Activated T-cell treated with anti-CD3 and anti-CD28 coated beads, Interleukin-2, amount 50 U/mL, for 72 hours (primary cell): ENCODE measurements at places on chromosomes 1 and 21. TPM values are rescaled to one million over a fixed set of nuclear protein-coding genes. Genes with fewer than 3 reads are reported as not detected.

The SLC26A9 gene
- not detected for total RNA-seq

The KDM5B gene
- total RNA-seq = 53.6 TPM

The ADAMTS5 gene
- total RNA-seq = not detected

The SPRR1B gene
- not detected for total RNA-seq

DNA sequence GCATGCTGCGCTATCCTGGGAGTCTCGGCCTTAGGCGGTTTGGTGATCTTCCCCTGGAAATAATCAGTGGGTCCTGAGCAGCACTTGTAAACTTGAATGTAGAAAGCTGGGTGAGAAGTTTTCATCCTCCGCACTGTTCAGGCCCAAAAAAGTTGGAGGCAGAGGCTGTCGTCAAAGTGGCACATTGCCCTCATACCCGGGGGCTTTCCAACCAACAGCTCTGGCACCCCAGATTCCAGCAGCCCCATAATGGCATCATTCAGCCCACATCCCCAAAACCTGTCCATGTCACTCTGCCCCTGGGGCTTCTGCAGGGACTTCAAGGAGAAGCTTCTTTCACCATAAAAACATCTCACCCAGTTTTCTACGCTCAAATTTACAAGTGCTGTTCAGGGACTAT is 59.3 kb downstream of the TOR1AIP2 start:
- H3K36me3 ChIP-seq = no peaks in the 10 kb centered on the region
- no peak overlapping the region for H3K4me3 ChIP-seq
- H3K27me3 ChIP-seq = no peaks in the 10 kb centered on the region
- H3K27ac ChIP-seq = no peak overlapping the region

DNA sequence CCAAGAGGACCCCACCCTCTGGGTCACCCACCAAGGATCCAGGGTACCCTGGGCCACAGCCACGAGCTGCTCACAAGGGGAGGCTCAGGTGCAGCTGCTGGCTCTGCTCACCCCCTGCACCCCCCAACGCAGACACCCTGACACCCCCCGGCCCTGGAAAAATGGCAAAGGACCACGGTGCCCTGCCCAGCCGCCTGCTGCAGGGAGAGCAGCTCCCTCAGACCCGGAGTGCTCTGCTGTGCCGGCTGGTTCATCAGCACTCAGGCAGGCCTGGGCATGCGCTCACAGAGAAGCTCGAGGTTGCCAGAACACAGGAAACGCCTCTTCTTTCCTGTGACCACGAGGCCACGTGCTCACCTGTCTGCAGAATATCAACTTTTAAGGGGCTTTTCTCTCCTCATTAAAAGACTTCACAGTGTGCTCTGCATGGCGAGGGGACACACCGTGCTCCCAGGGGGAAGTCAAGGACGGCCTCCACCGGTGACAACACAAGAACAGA is 4.3 kb upstream of the C1QTNF12 start:
- peaks cover 12% of the 10 kb centered on the region for H3K36me3 ChIP-seq
- peak overlapping the region; percentile 79 for H3K27ac ChIP-seq
- peaks cover 19% of the 10 kb centered on the region for H3K4me1 ChIP-seq
- H3K27me3 ChIP-seq = no peaks in the 10 kb centered on the region

DNA sequence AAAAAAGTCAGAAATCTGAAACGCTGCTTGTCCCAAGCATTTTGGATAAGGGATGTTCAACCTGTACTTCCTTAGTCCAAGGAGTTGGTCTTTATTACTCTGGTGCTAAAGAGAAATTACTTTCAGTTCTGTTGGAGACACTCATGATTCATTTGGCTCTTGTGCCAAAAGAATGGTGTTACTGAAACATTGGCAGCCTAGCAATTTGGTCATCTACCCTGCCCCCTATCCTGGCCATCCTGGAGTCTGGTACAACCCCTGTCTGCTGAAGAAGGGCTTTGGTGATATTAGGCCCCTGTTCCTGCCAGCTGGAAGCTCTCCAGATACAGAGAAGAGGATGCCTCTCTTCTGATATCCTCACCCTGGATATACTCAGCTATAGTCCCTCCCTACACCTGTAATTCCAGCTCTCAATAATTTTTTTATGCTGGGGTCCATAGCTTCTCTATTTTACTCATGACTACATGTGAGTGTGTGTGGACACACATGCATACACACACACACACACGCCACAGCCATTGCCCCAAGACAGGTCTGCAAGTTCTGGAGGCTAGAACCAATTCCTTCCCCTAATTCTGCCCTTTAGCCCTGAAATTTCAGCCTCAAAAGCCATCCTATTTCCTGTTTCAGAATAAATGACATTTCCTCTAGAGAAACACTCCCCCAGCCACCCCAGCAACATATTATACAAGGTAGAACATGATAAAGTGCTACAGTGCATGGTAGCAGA is 40.0 kb downstream of the LHX8 start:
- no peaks in the 10 kb centered on the region for H3K27me3 ChIP-seq
- H3K4me1 ChIP-seq = no peaks in the 10 kb centered on the region
- H3K27ac ChIP-seq = no peak overlapping the region
- no peak for DNase-seq
- H3K36me3 ChIP-seq = no peaks in the 10 kb centered on the region

DNA sequence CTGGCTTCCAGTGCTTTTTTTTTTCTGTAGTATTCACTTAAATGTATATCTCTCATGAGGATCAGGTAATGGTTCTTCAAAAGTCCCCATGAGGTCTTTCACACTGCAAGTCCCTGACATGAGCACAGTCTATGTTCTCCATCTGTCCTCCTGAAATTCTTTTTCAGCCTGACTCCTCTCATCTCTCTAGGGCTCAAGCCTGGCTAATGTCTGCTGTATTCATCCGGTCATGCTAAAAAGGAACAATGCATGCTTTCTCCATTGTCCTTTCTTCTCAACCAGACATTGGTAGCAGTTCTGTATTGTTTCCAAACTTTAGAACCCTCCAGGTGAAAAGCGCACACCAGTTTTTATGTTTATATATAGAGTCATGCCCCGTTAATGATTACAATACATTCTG is 368.3 kb upstream of the OLFM3 start:
- no peak overlapping the region for H3K4me3 ChIP-seq
- DNase-seq = no peak
- H3K4me1 ChIP-seq = no peaks in the 10 kb centered on the region
- H3K27me3 ChIP-seq = no peaks in the 10 kb centered on the region
- no peaks in the 10 kb centered on the region for H3K36me3 ChIP-seq

GRCh38 chr21:21682172-21682571 is 684.0 kb downstream of the NCAM2 start:
- no peaks in the 10 kb centered on the region for H3K4me1 ChIP-seq
- no peak overlapping the region for H3K4me3 ChIP-seq
- H3K36me3 ChIP-seq = peaks cover 3% of the 10 kb centered on the region
- no peak overlapping the region for H3K27ac ChIP-seq
- no peak for DNase-seq

- H3K4me3 ChIP-seq = peak overlapping the region; percentile 32
- no peaks in the 10 kb centered on the region for H3K36me3 ChIP-seq
- H3K27me3 ChIP-seq = peaks cover 11% of the 10 kb centered on the region
- no peak overlapping the region for H3K27ac ChIP-seq
- peaks cover 22% of the 10 kb centered on the region for H3K4me1 ChIP-seq
Observed at GRCh38 chr1:63746129-63746864, 27.5 kb upstream of the ROR1 start.

GRCh38 chr1:36359383-36359782 is 26.3 kb downstream of the STK40 start:
- peaks cover 23% of the 10 kb centered on the region for H3K36me3 ChIP-seq
- H3K27ac ChIP-seq = peak overlapping the region; percentile 31
- peaks cover 13% of the 10 kb centered on the region for H3K4me1 ChIP-seq
- no peaks in the 10 kb centered on the region for H3K27me3 ChIP-seq
- no peak for DNase-seq

DNA sequence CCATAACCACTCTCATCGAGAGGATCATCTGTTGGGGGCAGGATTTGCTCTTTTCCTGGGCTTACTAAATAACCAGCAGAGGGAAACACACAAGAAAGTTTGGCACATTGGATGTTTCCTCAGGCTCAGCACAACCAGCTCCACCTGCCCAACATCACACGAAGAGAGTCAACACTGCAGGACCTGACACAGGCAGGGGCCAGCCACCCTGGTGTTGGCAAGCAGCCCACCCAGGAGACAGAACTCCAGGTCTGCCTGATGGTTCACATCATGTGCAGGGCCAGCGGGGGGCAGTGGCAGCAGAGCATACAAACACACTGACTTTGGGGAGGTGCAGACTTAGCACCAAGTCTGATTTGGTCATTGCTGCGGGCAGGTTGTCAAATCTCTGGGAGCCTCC is 182.3 kb upstream of the GALNT2 start:
- H3K36me3 ChIP-seq = no peaks in the 10 kb centered on the region
- DNase-seq = no peak
- peaks cover 23% of the 10 kb centered on the region for H3K27me3 ChIP-seq
- H3K4me3 ChIP-seq = no peak overlapping the region
- H3K4me1 ChIP-seq = peaks cover 7% of the 10 kb centered on the region

DNA sequence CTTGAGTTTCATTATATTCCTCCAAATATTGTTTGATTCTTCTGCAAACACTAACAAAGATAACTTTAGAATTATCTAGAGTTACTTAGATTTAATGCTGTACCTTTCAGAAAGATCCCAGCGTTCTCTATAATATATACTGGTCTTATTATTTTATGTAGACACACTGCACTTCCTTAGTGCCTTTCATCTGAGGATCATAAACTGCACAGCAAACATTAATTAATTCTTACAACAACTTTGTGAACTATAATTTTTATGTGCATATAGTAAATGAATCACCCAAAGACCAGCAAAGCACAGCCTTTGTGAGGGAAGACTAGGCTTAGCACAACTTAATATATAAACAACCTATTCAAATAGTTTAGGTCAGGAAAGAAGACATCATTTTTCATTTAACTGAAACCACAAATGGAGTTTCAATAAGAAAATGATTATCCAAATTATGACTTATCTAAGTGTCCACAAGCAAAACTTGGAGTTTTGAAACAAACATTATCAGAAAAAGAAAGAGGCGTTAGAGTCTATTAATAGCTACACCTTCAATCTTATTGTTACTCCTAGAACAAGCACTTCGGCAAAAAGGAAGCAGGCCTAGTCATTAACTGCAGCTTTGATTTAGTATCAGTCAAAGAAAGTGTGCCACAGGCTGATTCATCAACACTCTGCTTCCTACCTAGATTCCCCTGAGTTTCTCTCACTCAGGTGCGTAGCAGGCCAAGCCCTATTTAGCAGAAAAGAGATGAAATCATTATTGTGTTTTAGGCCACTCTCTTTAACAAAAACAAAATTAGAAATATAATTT is 22.5 kb upstream of the RC3H1 start:
- no peaks in the 10 kb centered on the region for H3K27me3 ChIP-seq
- DNase-seq = no peak
- no peaks in the 10 kb centered on the region for H3K4me1 ChIP-seq
- H3K27ac ChIP-seq = no peak overlapping the region

- H3K36me3 ChIP-seq = peaks cover 20% of the 10 kb centered on the region
- no peak for DNase-seq
- no peak overlapping the region for H3K4me3 ChIP-seq
- peaks cover 88% of the 10 kb centered on the region for H3K4me1 ChIP-seq
- H3K27me3 ChIP-seq = no peaks in the 10 kb centered on the region
Observed at GRCh38 chr1:40053138-40053887, 12.8 kb downstream of the CAP1 start.

DNA sequence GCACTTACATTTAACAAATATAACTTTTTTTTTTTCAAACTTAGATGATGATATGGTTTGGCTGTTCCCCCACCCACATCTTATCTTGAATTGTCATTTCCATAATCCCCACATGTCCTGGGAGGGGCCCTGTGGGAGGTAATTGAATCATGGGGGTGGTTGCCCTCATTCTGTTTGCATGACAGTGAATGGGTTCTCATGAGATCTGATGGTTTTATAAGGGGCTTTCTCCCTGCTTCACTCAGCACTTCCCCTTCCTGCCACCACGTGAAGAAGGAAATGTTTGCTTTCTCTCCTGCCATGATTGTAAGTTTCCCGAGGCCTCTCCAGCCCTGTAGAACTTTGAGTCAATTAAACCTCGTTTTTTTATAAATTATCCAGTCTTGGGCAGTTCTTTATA is 432.6 kb downstream of the AMY1C start:
- DNase-seq = no peak
- H3K4me3 ChIP-seq = no peak overlapping the region
- H3K4me1 ChIP-seq = no peaks in the 10 kb centered on the region
- H3K36me3 ChIP-seq = no peaks in the 10 kb centered on the region
- H3K27me3 ChIP-seq = no peaks in the 10 kb centered on the region
- no peak overlapping the region for H3K27ac ChIP-seq

- peaks cover 31% of the 10 kb centered on the region for H3K4me1 ChIP-seq
- no peaks in the 10 kb centered on the region for H3K27me3 ChIP-seq
- no peak for DNase-seq
- no peak overlapping the region for H3K27ac ChIP-seq
Observed at GRCh38 chr1:182869241-182869666, 30.1 kb downstream of the DHX9 start.

DNA sequence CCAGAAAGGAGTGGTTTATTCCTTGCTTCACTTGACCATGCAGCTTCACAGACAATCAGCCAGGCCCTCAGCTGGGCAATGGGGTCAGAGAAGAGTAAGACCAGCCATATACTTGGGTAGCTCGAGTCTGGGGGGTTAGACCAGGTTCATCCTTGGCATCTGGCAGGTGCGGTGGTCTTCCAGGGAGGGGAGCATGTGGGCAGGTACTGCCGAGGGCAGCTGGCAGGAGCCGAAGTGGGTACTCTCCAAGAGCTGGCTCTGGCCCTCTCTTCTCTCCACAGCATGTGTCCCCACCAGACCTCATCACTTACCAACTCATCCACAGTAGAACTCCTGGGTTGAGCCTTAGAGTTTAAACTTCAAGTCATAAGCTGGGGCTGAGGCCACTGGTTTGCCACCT is 156.8 kb downstream of the FOXD2 start:
- peaks cover 1% of the 10 kb centered on the region for H3K36me3 ChIP-seq
- no peak overlapping the region for H3K27ac ChIP-seq
- no peaks in the 10 kb centered on the region for H3K4me1 ChIP-seq
- H3K4me3 ChIP-seq = no peak overlapping the region
- no peak for DNase-seq

GRCh38 chr21:35178827-35179226 is 129.7 kb upstream of the RUNX1 start:
- H3K36me3 ChIP-seq = peaks cover 19% of the 10 kb centered on the region
- peak; percentile 35 for DNase-seq
- H3K27ac ChIP-seq = peak overlapping the region; percentile 29
- H3K4me3 ChIP-seq = peak overlapping the region; percentile 39

- DNase-seq = no peak
- H3K27me3 ChIP-seq = no peaks in the 10 kb centered on the region
- H3K27ac ChIP-seq = peak overlapping the region; percentile 70
- peaks cover 79% of the 10 kb centered on the region for H3K4me1 ChIP-seq
- H3K36me3 ChIP-seq = no peaks in the 10 kb centered on the region
Observed at GRCh38 chr21:45108808-45109781, 34.7 kb downstream of the ADARB1 start.

DNA sequence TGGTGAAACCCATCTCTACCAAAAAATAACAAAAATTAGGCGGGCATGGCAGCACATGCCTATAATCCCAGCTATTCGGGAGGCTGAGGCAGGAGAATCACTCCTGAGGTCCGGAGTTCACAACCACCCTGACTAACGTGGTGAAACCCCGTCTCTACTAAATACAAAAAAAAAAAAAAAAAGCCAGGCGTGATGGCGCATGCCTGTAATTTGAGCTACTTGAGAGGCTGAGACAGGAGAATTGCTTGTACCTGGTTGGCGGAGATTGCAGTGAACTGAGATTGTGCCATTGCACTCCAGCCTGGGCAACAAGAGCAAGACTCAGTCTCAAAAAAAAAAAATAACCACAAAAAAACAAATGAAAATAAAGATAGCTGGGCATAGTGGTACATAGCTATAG is 42.3 kb downstream of the CC2D1B start:
- DNase-seq = no peak
- no peaks in the 10 kb centered on the region for H3K36me3 ChIP-seq
- H3K4me1 ChIP-seq = no peaks in the 10 kb centered on the region
- no peak overlapping the region for H3K27ac ChIP-seq

GRCh38 chr1:50179639-50180038 is 70.9 kb downstream of the ELAVL4 start:
- H3K27me3 ChIP-seq = peaks cover 6% of the 10 kb centered on the region
- H3K27ac ChIP-seq = no peak overlapping the region
